ENCODE measurements at places on chromosomes 2 and 18. TPM values are rescaled to one million over a fixed set of nuclear protein-coding genes. Genes with fewer than 3 reads are reported as not detected.

The SF3B1 gene
- 230 TPM for total RNA-seq

The MALL gene
- total RNA-seq: 82.7 TPM

The SERPINB13 gene
- total RNA-seq: not detected

The SFXN5 gene
- total RNA-seq: 15.4 TPM

DNA sequence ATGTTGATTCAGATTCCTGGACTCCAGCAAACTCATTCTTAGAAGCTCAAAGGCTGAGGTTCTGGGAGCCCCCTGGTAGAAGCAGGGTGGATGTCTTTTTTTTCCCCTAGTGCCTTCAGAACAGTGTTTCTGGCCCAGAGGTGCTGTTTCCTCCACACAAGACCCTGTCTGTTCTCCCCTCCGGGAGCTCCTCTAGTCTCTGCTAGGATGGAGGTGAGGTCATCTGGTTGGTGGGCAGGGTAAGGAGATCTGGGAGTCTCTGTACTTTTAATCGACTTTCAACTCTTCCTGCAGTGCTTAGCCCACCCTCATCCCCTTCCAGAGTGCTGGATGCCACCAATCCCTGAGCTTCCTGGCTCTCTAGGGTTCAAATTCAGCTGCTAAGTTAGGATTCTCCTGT is 192.0 kb downstream of the SH3BP4 start:
- no peak for DNase-seq
- no peaks in the 10 kb centered on the region for H3K27me3 ChIP-seq
- H3K36me3 ChIP-seq: no peaks in the 10 kb centered on the region
- no peaks in the 10 kb centered on the region for H3K4me1 ChIP-seq
- H3K27ac ChIP-seq: no peak overlapping the region

DNA sequence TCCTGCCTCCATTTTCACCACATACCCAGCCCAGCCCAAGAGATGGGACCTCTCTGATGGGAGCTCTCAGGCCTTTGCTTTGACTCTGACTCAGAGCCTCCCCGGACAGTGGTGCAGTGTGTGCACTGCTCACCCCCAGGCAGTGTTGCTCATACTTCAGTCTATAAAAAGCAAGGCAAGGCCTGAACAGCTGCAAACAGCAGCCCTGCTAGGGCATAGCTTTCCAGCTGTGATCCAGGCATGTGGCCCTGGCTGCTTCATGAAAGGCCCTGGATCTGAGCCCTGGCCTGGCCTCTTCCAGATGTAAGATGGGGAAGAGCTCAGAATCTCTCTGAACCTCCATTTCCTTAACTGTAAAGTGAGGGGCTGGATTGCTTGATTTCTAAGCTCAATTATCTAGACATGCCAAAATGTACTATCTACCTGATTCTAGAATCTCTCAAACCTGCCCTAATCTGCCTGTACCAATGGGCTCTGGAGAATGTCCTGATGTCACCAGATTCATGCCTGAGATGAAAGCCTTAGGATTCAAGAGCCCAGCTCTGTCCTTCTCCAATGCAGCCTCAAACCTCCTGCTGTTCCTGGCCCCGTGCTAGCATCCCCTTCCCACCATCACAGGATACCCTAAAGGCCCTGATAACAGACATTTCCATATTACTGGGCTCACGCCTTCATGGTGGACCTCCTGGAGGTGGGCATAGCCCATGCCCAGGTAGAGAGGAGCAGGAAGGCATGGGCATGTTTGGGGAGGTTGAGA is 206.9 kb downstream of the ARL4C start:
- H3K36me3 ChIP-seq: no peaks in the 10 kb centered on the region
- DNase-seq: no peak
- H3K4me3 ChIP-seq: no peak overlapping the region

DNA sequence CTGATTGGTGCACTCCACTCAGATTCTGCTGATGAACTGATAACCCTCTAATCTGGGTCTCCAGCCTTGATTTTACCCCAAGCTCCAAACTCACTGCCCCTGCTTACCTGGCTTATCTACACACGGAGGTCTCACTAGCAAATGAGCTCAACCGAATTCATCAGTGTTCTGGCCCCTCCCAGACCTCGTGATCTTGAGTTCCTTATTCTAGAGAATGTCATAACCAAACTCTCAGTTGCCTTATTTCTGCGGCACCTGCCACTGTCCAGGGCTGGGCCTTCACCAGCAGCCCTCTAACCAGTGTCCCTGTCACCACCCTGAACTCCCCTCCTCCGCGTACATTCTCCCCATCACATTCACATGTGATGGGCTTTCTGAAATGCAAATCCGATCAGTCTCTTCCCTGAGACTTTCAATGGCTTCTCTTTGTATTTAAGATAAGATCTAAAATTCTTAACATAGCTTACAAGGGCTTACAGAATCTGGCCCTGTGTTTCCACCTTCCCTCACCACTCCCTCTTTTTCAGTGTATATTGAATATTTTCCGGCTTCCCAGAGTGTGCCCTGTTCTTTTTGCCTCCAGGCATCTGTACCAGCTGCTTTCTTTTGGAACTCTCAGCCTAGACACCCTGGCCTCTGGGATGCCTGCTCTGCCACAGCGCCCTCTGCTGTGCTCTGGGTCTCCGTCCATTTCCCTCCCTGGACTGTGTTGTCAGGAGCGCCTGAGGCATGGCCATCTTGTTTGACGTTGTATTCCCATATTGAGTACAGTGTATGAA is 31.1 kb downstream of the NAB1 start:
- peak; percentile 59 for DNase-seq
- H3K27me3 ChIP-seq: no peaks in the 10 kb centered on the region
- no peaks in the 10 kb centered on the region for H3K4me1 ChIP-seq
- H3K4me3 ChIP-seq: no peak overlapping the region

- H3K4me3 ChIP-seq: no peak overlapping the region
- no peak for DNase-seq
- H3K4me1 ChIP-seq: peaks cover 21% of the 10 kb centered on the region
- no peak overlapping the region for H3K27ac ChIP-seq
- H3K27me3 ChIP-seq: no peaks in the 10 kb centered on the region
Observed at GRCh38 chr2:98514879-98515249, 70.2 kb downstream of the INPP4A start.

DNA sequence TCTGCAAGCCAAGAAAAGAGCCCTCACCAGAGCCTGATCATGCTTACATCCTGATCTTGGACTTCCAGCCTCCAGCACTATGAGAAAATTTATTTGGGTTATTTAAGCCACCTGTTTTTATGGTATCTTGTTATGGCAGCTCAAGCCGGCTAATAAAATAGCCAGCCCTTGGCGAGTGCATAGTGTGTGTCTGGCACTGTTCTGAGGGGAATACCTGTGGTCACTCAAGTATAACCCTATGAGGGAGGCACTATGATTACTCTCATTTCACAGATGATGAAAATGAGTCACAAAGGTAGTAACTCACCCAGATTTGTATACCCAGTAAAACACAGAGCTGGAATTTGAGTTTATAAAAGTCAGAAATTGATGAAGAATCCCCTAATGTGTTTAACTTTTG is 556.9 kb upstream of the SETBP1 start:
- no peaks in the 10 kb centered on the region for H3K4me1 ChIP-seq
- DNase-seq: no peak
- no peak overlapping the region for H3K27ac ChIP-seq
- H3K36me3 ChIP-seq: no peaks in the 10 kb centered on the region
- H3K4me3 ChIP-seq: no peak overlapping the region

DNA sequence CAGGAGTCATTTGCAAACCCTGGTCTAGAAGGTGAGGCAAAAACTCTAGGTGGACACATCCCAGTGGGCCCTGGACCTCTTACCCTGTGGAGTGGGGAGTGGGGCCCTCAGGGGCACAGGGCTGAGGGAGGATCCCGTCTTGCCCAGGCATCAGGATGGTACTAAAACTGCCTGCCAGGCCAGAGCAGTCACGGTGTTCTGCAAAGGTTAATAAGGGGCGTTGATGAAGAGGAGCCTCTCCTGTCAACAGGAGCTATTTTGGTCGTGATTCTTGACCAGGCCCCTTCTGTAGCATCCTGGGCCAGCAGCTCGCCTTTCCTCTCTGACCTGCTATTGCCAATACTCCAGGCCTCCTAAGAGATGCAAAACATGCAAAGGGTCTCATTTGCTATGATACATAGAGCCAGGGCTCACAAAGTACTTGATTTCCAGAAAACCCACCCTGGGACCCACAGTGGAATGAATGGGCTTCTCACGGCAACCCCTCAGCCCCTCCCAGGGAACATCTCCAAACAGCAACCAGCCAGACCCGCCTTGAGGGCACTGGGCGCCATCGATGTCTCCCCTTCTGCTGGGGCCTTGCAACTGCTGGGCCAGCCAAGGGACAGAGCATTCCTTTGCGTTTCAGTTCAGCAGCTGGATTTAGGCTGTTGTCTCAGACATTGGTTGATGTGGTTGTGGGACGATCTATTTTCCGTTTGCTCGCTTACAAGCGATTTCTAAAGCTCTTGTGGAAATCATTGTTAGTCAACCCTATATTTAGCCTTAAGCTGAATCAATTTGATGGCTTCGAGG is 111.1 kb downstream of the PDCL3 start:
- H3K4me3 ChIP-seq: no peak overlapping the region
- H3K36me3 ChIP-seq: no peaks in the 10 kb centered on the region
- no peaks in the 10 kb centered on the region for H3K4me1 ChIP-seq
- no peak overlapping the region for H3K27ac ChIP-seq

DNA sequence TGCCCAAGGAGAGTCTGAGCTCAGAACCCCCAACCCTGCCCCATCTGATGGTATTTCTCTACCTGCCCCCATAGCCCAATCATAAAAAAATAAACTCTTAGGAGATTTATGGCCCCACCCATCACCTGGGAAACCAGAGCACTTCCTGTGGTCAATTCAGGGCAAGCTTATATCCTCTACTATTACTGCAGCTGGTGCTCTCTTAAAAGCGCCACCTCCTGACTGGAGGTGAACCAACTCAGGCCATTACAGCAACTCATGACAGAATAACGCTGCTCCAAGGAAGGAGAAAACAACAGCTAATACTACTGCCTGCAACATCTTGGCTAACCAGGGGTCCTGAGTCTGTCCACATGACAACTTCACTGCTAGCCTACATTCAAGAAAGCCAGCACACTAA is 195.7 kb downstream of the MTCL1 start:
- H3K27me3 ChIP-seq: no peaks in the 10 kb centered on the region
- H3K4me1 ChIP-seq: no peaks in the 10 kb centered on the region
- H3K27ac ChIP-seq: no peak overlapping the region
- H3K36me3 ChIP-seq: no peaks in the 10 kb centered on the region
- H3K4me3 ChIP-seq: no peak overlapping the region

DNA sequence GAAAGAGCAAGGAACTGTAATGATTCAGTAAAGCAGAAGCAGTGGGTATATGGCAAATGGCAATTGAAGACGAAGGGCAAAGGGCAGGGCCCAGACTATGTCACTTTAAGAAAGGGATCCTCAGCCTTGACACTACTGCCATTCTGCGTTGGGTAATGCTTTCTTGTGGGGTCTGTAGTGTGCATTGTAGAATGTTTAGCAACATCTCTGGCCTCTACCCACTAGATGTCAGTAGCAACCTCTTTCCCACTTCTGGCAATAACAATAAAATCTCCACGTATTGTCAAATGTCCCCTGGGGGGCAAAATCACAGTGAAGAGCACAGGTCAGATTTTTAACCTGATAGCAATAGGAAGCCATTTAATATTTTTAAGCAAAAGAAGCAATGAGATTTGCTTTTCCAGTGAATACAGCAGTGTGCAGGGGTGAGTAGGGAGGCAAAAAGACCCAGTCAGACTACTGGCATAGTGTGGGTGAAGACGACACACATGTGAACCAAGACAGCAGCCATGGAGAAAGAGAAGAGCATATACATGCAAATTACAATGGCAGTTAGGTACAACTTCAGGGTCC is 209.5 kb downstream of the DYM start:
- DNase-seq: no peak
- peak overlapping the region; percentile 18 for H3K27ac ChIP-seq
- peaks cover 4% of the 10 kb centered on the region for H3K36me3 ChIP-seq
- H3K4me3 ChIP-seq: no peak overlapping the region

GRCh38 chr2:223956300-223956699 is 963 bp upstream of the MRPL44 start:
- peaks cover 16% of the 10 kb centered on the region for H3K36me3 ChIP-seq
- no peak overlapping the region for H3K4me3 ChIP-seq
- DNase-seq: no peak
- peak overlapping the region; percentile 84 for H3K27ac ChIP-seq
